ENCODE measurements at places on chromosomes 13 and 19. TPM values are rescaled to one million over a fixed set of nuclear protein-coding genes. Genes with fewer than 3 reads are reported as not detected.

GRCh38 chr19:6501740-6502648, at the start of gene TUBB4A:
TSS of gene TUBB4A (minus strand) at chr19:6502309. CDS start at chr19:6502212, 97 bp downstream.
- peak; percentile 56 for DNase-seq

- no peak for DNase-seq
Observed at GRCh38 chr19:23916991-23917390, 2.3 kb downstream of the ZNF726 start.

DNA sequence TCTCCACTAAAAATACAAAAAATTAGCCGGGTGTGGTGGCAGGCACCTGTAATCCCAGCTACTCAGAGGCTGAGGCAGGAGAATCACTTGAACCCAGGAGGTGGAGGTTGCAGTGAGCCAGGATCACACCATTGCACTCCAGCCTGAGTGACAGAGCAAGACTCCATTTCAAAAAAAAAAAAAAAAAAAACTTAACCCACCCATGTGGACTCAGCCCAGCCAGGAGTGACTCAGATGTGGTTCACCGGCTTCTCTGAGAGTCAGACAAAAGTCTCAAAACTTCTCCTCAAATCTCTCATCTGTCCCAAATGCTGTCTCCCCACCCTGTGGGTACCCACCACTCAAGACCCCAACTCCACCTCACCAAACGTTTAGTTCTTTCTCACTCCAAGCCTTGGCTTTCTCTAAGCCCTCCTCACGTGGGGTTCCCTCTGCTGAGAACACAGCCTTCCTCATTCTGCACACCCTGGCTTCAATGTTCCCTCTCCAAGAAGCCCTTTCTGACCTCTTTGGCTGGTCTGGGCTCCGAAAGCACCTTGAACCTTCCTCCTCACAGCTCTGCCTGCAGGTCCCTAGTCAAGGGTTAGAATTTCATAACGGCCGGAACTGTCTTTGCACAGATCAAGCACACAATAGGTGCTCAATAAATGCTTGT, 11.1 kb upstream of the RAB3A start:
- DNase-seq: no peak

- DNase-seq: no peak
Observed at GRCh38 chr13:114096811-114097211, 35.6 kb downstream of the RASA3 start.

DNA sequence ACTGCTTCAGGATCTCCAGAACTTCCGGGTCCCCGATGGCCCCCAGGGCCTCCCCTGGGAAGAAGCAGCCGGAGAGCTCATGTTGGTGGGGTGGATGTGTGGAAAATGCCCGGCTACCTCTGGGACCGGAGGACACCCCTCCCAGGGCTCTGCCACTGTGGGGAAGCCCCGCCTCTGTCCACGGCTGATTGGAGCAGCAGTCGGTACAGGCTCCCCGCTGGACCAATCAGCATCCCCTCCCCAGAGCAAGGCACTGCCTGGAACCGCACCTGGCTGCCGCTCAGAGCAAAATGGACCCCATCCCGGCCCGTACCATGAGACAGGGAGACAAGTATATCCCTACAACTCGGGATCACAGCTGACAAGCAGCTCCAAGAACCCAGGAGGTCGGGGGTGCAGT, 6.4 kb downstream of the DOHH start:
- peak; percentile 57 for DNase-seq

- DNase-seq: peak; percentile 21
Observed at GRCh38 chr13:42022796-42023493, 25.5 kb upstream of the DGKH start.

DNA sequence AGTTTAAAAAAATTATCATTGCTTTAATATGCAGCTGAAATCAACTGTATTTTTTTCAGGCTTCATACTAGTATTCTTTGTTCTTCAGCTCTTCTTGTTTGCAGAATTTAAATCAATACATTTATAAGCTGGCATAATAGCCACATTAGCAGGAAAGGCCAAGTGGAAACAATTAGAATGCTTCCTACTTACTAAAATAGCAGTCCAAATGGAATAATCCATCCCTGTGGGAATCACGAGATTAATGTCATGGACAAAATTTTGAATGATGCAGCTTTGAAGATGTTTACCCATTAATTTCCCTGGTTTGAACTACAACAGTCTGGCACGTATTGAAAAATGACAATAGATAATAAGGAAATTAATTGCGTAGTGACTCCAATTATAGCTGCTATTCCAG, 2650.8 kb downstream of the PCDH9 start:
- DNase-seq: no peak

DNA sequence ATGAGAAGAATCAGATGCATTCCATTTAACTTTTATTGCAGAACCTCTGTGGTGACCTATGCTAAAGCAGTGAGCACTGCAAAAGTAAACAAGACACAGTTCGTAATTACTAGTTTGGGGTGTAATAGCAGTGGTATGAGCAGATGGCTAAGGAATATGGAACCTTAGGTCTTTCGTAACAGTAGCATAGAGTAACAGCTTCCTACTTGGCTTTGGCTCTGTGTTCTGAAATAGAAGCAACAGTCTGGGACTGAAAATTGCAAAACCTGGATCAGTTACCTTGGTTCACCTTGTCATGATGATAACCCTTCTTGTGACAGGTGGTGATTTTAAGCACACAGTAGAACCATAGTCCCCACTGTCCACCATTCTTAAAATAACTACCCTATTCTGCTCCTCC, 303.4 kb downstream of the GPC6 start:
- no peak for DNase-seq

DNA sequence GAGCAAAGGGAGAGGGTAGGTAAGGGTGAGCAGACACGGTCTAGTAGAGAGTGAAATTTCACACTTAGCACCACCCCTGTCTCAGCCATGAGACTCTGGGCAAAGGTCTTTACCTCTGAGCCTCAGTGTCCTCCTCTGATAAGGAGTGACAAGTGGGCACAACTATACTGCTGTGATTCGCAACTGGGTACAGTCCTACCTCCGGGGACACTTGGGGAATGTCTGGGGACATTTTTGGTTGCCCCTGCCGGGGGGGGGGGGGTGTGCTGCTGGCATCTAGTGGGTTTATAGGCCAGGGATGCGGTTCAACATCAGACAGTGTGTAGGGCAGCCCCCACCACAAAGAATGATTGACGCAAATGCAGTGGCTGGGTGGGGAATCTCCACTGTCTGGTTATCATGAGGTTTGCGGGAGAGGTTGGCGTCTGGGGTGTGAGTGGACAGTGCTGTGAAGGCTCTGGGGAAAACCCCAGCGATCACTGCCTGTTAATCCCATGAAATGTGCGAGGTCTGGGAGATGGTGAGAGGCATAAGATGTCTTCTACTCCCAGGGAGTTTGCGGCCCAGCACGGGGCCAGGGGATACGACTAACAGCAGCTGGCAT, 4.3 kb downstream of the NACC1 start:
- no peak for DNase-seq

GRCh38 chr19:40365613-40366401, 17.3 kb downstream of the PLD3 start:
- peak; percentile 91 for DNase-seq

The CEACAM1 gene
- total RNA-seq: 0.03 TPM

The KL gene
- total RNA-seq: not detected

The PROZ gene
- total RNA-seq: not detected
